Activated CD4-positive, CD25-positive, alpha-beta regulatory T cell treated with anti-CD3 and anti-CD28 coated beads, Interleukin-2, amount 50 U/mL, for 16 hours (primary cell): ENCODE measurements at places on chromosomes 2 and 18.

- DNase-seq, result no peak
These were observed 29.4 kb downstream of the ZFP36L2 start for GRCh38 chr2:43196768-43197587.

DNA sequence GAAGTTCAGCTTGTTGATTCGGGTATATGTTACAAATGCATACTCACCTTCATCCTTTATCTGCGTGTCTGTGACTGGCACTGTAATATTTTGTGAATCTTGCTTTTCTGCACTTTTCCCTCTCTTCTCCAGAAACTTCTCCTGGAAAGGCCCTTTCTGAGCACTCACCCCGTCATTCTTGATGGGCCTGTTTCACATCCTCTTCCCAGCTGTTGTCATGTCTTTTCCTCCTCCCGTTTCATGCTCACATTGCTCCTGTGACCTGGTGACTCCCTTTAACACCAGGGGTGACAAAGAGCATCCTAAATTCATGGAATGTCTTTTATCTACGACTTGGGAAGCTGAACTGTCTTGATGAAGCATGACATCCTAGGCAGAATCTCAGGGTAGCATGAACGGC lies 65.8 kb downstream of the CD8B2 start:
- no peak for DNase-seq

GRCh38 chr2:48749291-48750127 lies 6.0 kb downstream of the LHCGR start:
- no peak for DNase-seq

DNA sequence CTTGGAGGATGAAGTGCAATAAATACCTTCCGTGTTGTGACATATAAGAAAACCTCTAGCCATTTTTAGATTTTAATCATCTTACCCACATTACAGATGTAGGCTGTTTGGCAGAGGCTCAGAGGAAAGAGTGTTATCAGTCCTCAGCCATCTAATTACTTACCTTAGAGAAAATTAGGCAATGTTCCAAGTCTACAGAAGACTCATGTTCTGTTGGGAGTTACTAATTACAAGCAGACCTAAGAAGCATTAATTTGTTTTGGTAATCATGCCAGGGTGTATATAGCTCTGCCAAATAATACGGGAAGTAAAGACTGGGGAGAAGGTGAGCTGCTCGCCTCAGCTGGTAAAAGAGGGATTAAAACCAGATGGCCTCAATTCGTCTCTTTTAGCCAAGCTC lies 125.8 kb upstream of the PGAP1 start:
- no peak for DNase-seq

- no peak for DNase-seq
These were observed 1.8 kb downstream of the ATP8B1 start for GRCh38 chr18:57801325-57801724.

DNA sequence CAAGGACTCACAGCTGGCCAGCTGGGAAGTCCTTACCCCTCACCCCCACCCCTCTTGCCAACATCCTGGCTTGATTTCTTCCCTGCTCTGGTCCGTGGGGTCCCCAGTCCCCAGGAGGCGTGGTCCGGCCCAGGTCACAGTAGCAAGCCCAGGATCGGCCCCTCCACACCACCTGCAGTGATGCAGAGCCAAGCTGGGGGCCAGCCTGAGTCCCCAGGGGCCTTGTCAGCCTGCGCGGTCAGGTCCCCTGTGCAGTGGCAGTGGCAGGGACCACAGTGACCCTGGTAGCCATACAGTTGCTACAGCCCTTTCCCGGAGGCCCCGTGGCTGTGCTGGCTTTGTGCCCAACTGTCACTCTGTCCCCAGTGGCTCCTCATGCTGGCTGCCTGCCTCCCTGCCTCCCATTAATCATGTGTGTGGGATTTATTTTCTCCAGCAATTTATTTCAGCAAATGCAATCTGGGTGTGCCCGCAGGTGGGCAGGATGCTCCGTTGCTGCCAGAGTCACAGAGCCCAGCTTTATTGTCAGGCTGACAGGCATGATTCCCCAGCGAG lies 8.8 kb upstream of the PRSS56 start:
- DNase-seq, result no peak

DNA sequence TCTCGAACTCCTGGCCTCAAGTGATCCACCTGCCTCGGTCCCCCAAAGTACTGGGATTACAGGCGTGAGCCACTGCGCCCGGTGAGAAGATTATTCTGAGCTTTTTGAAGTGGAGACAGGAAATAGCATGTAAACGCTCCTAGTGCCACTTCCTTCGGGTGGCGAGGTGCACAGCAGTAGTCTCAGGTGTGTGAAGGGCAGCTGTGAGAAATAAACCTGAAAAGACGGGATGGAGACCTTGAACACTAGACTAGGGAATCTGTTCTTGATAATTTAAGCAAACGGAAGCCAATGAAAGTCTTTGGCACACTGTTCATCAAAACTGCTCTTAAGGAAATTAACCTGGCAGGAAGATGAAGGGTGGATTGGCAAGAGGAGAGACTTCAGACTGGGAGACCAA lies 439 bp upstream of the PLEKHH2 start:
- no peak for DNase-seq

DNA sequence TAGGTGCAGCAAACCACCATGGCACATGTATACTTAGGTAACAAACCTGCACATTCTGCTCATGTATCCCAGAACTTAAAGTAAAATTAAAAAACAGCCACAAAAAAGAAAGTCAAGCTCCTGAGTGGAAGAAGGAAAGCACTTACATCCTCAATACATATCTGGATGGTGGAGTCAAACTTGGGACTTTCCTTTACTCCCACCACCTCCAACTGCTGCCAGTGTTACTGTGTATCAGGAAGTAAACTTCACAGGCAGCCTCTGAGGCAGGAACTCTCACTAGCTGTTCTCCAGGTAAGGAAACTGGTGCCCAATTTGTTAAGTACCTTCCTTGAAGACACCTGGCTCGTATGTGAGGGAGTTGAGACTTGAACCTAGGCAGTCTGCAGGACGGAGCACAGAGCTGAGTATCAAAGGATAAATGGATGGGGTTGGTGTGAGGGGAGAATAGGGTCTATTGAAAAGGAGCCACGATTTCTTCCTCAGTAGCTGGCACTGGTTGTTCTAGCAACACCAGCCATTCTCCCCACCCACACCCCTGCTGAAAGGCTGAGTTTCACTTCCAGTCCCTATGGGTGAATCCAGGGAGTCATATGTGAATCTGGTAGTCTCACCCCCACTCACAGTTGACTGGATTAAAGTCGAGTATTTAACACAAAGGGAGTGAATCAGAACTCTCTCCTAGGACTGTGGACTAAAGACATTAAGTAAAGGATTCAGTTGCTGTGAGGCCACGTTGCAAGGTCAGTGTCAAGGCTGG lies 50.0 kb upstream of the GPR39 start:
- no peak for DNase-seq

GRCh38 chr2:229313591-229313990 lies 42.5 kb upstream of the PID1 start:
- no peak for DNase-seq

DNA sequence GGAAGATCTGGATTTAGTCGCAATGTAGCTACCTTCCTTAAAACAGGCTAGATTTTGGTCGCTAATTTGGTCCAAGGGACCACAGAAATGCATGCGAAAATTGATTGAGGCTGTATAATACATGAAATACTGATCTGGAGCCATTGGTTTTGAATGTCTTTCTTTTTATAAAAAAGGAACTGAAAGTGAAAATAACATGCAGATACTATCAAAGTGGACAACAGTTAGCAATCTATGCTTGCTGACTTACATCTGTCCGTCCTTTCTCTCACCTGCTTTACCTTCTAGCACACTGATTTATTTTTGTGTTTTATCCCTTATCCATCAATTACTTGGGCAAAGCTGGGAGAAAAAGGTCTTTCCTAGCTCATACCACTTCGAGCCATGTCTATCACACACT lies 1459.8 kb upstream of the ACVR2A start:
- DNase-seq, result no peak

- no peak for DNase-seq
These were observed 2.7 kb upstream of the PID1 start for GRCh38 chr2:229273723-229274338.

GRCh38 chr18:10814336-10814735 lies 288.5 kb downstream of the NAPG start:
- DNase-seq, result no peak

GRCh38 chr18:36187193-36187825 lies at the start of gene MOCOS:
Gene MOCOS, plus strand, starts transcription at chr18:36187497. Its CDS starts 43 bp downstream, at chr18:36187540.
- DNase-seq, result no peak

DNA sequence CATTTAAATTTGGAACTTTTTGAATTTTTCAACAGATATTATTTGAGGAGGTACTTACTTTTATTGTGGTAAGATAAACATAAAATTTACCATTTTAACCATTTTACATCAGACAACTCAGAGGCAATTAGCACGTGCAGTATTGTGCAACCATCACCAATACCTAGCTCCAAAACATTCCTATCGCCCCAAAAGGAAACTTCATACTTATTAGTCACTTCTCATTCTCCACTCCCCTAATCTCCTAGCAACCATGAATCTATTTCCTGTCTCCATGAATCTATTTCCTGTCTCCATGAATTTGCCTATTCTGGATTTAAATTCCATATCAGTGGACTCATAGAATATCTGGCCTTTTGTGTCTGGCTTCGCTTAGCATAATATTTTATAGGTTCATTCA lies 69.9 kb upstream of the FAM136A start:
- no peak for DNase-seq

DNA sequence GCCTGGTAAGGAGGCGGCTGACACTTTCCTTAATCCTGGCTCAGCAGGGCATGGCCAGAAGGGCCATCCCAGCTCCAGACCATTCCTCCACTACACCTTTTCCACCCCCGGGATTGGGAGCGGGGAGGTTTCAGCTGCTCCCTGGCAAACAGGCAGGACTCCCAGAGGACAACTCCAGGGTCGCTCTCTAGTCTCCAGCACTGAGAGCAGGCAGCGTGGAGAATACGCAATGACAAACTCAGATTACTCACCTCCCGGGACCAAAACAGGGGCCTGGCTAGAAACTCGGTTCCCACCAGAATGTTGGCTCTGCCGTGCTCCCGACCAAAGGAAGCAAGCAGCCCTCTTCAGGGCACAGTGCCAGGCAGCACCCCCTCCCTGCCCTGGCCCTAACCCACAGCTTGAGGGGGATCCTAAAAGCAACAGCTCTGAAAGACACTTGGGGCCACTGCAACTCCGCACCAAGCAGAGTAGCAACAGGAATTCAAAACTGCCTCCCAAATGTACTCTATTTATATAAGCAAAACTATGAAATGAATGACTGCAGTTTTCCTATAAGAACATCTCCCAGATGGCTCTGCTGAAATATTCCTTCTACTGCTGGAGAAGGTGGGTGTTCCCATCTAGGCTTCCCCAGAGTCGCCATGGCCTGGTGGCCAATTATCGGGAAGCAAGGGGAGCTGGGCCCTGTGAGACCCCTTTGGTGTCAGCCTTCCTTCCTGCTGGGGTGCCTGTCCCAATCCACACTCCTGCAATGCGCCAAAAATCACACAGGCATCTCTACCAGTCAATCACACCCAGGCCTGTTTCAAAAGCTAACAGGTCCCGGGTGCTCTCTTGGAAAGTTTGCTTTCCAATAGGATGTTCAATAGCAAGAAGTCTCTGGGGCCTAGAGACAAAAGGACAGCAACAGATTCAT lies 61.2 kb upstream of the POMC start:
- no peak for DNase-seq

- no peak for DNase-seq
These were observed 164.8 kb downstream of the DCDC2C start for GRCh38 chr2:3868012-3868805.

- no peak for DNase-seq
These were observed 90.2 kb upstream of the SCG2 start for GRCh38 chr2:223692191-223692947.

GRCh38 chr2:45823723-45824206 lies 172.3 kb downstream of the PRKCE start:
- DNase-seq, result no peak

DNA sequence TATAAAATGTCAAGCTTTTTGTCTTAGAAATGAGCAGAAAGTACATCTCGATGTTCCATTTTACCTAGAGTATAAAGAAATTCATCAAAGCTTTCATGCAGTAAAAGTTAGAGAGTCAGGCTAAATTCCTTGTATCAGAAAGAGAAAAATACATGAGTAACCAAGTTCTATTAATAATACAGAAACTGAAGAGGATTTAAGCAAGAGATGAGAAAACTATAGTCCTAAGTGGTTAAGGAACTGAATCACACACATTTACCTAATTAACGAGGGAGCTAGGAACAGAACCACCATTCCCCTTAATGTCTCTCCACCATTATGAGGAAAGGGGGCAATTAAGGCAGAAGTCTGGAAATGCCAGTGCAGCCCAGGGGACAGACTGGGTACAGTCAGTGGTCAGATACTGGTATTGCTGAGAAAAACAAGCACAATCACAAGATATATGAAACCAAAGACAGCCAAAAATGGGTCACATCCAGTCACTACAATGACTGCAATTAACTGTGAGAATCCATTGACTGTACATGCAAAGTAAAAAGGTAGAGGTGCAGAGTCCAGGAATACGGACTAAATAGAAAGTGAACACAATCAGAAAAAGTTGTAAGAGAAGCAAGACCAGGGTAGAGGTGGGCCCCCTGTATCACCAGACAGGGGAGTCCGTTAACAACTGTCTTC lies 23.9 kb downstream of the MAP4K3 start:
- no peak for DNase-seq

DNA sequence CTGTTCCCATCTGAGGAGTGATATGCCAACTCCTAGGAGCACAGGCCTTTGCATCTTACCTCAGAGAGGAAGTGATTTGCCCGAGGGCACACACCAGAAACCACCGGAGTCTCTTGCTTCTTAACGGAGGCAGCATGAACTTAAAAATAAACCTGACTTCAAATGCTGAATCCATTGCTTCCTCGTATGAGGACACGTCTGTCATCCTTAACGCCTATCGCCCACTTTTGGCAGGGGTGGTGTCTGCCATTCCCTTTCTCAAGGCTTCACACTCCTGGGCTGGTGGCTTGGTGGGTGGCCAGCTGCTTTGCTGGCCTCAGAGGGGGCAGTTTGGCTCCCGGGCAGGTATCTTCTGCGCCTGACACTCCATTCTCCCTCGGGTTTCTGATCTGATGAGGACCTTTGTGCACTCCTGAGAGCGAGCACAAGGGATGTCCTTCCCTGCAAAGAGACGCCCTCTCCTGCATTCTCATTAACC lies 1.1 kb upstream of the PREB start:
- DNase-seq, result no peak

GRCh38 chr2:223613017-223613950 lies 11.1 kb upstream of the SCG2 start:
- DNase-seq, result no peak

GRCh38 chr2:231433990-231434389 lies 30.3 kb downstream of the NCL start:
- no peak for DNase-seq

- no peak for DNase-seq
These were observed 54.1 kb downstream of the NBAS start for GRCh38 chr2:15507061-15507460.
